ENCODE measurements at places on chromosomes 11 and 22. TPM values are rescaled to one million over a fixed set of nuclear protein-coding genes. Genes with fewer than 3 reads are reported as not detected.
A peak's percentile ranks its signal among the peaks of the same experiment; 100 is the strongest.

DNA sequence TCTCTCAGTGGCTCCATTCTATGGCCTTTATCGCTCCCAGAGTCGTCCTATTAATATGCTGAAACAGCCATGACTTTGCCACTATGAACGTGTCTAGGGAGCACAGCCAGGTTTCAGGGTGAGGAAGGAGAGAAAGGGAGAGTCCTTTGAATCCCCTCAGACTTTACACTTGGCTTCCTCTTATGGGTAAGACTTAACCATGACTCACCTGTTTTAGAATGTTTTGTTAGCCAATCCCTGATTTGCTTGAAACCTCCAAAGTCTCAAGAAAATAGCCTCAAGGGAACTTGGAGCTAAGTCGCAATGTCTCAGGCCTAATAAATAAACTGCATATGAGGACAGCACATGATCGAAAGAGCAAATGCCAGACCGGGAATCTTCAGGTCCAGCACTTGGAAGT lies 131.2 kb upstream of the RCN1 start:
- no peaks in the 10 kb centered on the region for H3K27me3 ChIP-seq
- no peak for DNase-seq
- no peak overlapping the region for H3K4me3 ChIP-seq
- H3K27ac ChIP-seq = no peak overlapping the region

DNA sequence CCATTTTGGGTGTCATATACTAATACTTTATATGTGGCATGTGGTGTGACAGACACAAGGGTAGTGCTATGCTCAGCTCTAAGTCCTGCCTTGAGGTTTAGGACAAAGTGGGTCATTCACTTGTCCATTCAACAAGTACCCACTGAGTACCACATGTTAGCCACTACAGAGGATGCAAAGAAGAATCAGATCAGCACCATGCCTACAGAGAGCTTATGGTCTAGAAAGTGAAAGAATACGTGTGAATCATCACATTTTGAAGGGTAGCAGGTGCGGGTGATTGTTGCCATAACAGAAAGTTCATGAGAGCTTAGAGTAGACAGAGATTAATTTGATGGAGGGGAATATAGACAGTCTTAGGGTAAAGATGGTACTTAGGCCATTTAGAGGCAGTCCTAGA lies 18.3 kb downstream of the CLMP start:
- H3K27me3 ChIP-seq = no peaks in the 10 kb centered on the region
- H3K36me3 ChIP-seq = no peaks in the 10 kb centered on the region

- no peaks in the 10 kb centered on the region for H3K27me3 ChIP-seq
- H3K27ac ChIP-seq = no peak overlapping the region
- DNase-seq = no peak
- H3K36me3 ChIP-seq = no peaks in the 10 kb centered on the region
These were observed 882 bp upstream of the GLYATL2 start for GRCh38 chr11:58845386-58845785.

The OR5I1 gene
- not detected for total RNA-seq

The OR8G5 gene
- total RNA-seq = not detected

GRCh38 chr11:15629690-15630321 lies 515.1 kb downstream of the INSC start:
- no peaks in the 10 kb centered on the region for H3K36me3 ChIP-seq
- no peaks in the 10 kb centered on the region for H3K4me1 ChIP-seq

DNA sequence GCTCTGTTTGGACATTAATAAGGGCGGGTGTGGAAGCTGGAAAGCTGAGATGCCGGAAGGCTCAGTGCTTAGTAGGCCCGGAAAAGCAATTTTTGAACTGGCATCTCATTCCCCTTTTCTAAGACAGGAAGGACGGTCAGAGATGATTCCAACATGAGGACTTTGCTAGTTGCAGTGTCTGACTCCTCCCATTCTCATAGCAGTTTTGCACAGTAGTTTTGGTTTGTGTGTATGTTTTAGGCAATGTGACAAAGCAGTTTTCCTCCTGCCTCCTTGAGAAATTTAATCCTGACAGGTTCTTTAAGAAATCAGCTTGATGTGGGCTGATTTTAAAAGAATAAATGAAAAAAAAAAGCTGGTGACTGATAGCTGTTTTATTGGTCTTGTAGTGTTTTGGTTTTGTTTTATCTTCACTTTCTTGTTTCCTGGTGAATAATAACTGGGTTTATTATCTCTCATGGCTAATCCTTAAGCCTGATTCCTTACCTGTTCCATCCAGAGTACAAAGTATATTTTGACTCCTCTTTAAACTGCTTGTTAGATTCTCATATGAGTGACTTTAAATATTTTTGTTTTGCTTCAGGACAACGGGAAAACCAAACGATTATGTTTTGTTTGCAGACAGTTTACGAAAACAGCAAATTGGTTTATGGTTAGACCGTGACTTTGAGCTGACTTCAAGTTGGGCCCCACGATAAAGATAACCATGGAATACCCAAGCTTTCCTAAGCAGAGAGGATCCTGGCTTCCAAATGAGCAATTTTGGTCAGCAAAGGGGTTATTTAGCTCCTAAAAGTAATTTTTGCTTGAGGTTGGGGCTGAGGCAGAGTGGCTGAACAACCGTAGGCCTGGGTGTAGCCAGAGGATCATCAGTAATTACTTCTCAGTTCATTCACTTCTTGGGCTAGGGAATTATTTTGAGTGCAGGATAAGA lies 3.4 kb downstream of the PTPRJ start:
- H3K27me3 ChIP-seq = no peaks in the 10 kb centered on the region
- H3K4me3 ChIP-seq = no peak overlapping the region
- DNase-seq = no peak
- no peaks in the 10 kb centered on the region for H3K4me1 ChIP-seq
- H3K27ac ChIP-seq = no peak overlapping the region

The SNU13 gene
- total RNA-seq = 202 TPM

The ARHGAP20 gene
- 0.11 TPM for total RNA-seq

GRCh38 chr11:57092028-57092698 lies 89.6 kb upstream of the LRRC55 start:
- no peak overlapping the region for H3K27ac ChIP-seq
- DNase-seq = no peak
- H3K27me3 ChIP-seq = no peaks in the 10 kb centered on the region
- no peaks in the 10 kb centered on the region for H3K36me3 ChIP-seq
- H3K4me1 ChIP-seq = no peaks in the 10 kb centered on the region
- H3K4me3 ChIP-seq = no peak overlapping the region

GRCh38 chr11:131504199-131504949 lies 134.0 kb downstream of the NTM start:
- H3K27ac ChIP-seq = no peak overlapping the region
- H3K27me3 ChIP-seq = no peaks in the 10 kb centered on the region
- no peak overlapping the region for H3K4me3 ChIP-seq
- no peaks in the 10 kb centered on the region for H3K4me1 ChIP-seq

DNA sequence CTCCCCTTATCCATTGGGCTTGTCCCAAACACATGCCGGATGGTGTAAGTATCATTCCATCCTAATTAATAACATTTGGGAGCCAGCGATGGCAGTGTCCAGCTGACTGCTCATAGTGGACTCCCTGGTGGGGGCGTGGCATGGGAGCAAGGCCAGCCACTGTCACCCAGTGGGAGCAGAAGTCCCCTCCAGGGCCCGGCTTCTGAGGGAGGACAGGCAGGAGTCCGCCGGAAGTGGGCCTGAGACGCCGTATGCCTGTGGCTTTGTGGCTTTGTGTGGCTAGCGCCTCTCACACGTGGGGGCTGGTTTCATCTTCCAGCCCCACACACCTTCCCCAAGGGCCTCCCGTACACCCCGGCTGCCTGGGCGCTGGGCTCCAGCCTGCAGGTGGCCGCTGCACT lies 124.5 kb downstream of the KCNQ1 start:
- peak; percentile 61 for DNase-seq
- no peak overlapping the region for H3K27ac ChIP-seq
- H3K4me3 ChIP-seq = no peak overlapping the region
- no peaks in the 10 kb centered on the region for H3K4me1 ChIP-seq
- H3K36me3 ChIP-seq = no peaks in the 10 kb centered on the region

The RNH1 gene
- total RNA-seq = 247 TPM
